Mammary epithelial cell (primary cell): ENCODE measurements at places on chromosomes 13 and 19. TPM values are rescaled to one million over a fixed set of nuclear protein-coding genes. Genes with fewer than 3 reads are reported as not detected.

Gene CCDC8
- polyA plus RNA-seq: 47.7 TPM

Gene ZNF681
- polyA plus RNA-seq: 0.19 TPM

Gene C3
- 142 TPM for polyA plus RNA-seq

Gene NRTN
- polyA plus RNA-seq: not detected

Gene ZNF546
- polyA plus RNA-seq: 0.32 TPM

Gene GRIN2D
- 0.05 TPM for polyA plus RNA-seq

Gene CYP2S1
- polyA plus RNA-seq: 0.42 TPM

Gene KLK4
- polyA plus RNA-seq: not detected

- DNase-seq: no peak
Measured at GRCh38 chr19:5330307-5330720, 10.3 kb downstream of the PTPRS start.

DNA sequence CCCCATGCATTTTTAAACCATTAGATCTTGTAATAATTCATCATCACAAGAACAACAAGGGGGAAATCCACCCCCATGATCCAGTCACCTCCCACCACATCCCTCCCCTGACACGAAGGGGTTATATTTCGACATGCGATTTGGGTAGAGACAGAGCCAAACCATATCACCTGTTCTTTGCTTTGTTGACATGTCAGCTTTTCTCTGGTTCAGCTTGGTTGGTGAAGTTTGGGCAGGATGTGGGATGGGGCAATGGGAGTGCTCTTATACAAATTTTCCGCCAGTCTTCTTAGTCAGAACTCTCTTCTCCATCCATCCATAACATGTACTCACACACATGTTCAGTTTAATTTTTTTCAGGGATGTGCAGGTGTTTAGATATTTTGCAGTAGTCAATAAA lies 12.9 kb downstream of the TPP2 start:
- no peak for DNase-seq

GRCh38 chr13:29948244-29948643 lies 97.8 kb upstream of the UBL3 start:
- DNase-seq: no peak

DNA sequence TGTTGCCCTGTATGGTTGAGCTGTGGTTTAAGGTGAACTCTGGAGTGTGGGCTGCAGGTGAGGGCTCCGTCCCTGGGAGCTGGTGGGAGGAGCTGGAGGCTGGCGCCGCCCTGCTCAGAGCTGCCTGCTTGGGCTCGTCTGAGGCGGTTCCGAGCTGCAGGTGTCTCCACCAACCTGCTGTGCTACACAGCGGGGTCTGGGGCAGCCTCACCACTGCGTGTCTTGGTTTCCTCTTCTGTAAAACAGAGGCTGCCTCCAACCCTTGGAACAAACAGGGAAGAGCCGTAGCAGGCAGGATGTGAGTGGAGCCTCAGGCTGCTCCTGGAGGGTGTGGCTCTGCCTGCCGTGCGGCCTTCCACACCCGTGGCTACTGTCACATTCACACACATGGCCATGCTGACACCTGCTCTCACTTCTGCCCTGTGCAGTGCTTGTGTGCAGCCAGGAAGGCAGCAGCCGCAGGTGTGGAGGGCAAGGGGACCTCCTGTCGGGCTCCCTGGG lies 21.4 kb downstream of the NAXD start:
- DNase-seq: no peak

- peak; percentile 92 for DNase-seq
Measured at GRCh38 chr13:43058318-43058674, 34.9 kb downstream of the DNAJC15 start.

DNA sequence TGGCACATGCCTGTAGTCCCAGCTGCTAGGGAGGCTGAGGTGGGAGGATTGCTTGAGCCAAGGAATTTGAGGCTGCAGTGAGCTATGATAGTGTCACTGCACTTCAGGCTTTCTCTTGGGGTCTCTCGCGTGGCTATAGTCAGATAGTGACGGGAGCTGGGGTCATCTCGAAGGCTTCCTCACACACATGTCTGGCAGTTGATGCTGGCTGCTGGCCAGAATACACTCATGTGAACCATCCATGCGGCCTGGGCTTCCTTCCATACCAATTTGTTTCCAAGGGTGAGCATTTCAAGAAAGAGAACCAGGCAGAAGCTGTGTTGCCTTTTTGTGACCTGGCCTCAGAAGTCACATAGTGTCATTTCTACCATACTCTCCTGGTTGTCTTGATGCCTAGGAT lies 26.4 kb downstream of the LEUTX start:
- DNase-seq: no peak

DNA sequence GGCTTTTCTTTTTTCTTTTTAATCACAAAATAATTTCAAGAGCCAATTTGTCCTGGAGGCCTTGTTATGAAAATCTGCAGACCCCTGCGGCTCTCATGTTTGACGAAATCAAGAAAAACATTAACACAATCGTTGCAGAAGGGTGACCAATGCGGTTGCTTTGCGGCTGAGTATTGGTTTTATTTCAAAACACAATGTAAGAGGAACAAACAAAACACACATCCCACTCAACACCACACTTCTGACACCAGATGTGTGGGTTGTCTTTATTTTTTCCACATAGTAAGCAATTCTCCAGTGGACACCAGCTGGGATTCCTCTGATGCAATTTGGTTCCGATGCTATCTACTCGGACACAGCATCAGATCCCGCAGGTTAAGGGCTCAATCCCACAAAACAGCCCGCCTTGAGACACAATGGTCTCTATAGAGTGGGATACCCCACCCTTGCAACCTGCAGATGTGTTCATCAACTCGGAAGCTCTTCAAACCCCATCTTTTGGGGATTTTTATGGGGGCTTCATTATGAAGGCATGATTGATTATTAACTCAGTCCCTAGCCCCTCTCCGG lies 21.9 kb upstream of the CCDC124 start:
- no peak for DNase-seq

DNA sequence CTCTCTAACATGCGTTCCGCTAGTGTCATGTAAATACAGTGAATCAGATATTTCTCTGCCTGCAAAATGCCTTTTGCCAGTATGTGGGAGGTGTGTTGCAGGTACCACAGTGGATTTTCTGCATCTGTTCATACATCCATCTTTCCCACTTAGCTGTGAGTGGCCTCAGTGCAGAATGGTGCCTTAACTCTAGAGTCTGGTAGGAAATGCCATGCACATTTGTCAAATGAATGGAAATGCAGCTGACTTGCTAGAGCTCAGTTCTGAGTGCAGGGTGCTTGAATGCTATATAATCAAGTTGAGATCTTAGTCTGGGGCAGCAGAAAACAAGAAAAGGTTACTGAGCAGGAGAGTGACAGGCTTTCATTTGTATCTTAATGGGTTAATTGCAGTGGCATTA lies 68.2 kb downstream of the LRCH1 start:
- DNase-seq: no peak

GRCh38 chr19:5182751-5183150 lies 157.9 kb downstream of the PTPRS start:
- DNase-seq: no peak

GRCh38 chr19:7575434-7576040 lies 20.1 kb upstream of the CAMSAP3 start:
- peak; percentile 66 for DNase-seq

DNA sequence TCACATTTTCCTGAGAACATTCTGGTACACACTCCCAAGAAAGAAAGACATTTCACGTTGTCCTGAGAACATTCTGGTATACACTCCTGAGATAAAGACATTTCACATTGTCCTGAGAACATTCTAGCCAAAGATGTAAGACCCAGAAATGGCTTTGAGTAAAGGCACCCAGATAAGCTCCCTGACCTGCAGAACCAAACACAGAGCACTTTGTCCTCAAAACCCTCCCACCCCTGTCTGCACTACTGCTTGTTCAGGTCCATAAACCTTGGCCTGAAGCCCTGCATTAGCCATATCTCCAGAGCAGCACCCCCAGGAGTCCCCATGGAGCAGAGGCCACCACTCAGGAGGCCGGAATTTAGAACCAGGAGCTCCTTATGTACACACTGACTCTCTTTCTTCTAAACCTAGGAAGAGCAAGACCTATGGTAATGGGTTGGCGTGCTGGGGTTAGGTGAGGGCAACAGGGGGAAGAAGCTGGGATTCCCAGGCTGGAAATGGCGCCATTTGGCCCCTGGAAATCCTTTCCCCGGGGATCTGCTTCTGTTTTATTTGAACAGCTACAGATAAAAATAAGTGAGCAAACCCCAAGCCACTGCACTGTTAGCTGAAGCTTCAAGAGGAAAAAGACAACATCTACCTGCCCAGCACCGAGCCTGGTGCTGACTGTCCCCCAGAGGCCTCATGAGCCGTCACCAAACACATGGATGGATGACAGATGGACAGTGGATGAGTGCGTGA lies 13.7 kb downstream of the GAS6 start:
- DNase-seq: no peak
